ENCODE measurements at places on chromosomes 3 and 15. TPM values are rescaled to one million over a fixed set of nuclear protein-coding genes. Genes with fewer than 3 reads are reported as not detected.
A peak's percentile ranks its signal among the peaks of the same experiment; 100 is the strongest.

GRCh38 chr3:177904621-177905020, 631.6 kb upstream of the KCNMB2 start:
- no peak for DNase-seq

- DNase-seq: no peak
Observed at GRCh38 chr15:96321639-96322535, 8.6 kb upstream of the NR2F2 start.

The ATG3 gene
- total RNA-seq: 43.3 TPM

The CLRN1 gene
- total RNA-seq: not detected

GRCh38 chr3:124907957-124908356, 20.8 kb upstream of the ITGB5 start:
- no peak for DNase-seq

The POTEB2 gene
- total RNA-seq: not detected

- DNase-seq: no peak
Observed at GRCh38 chr3:37627951-37628620, 233.6 kb upstream of the CTDSPL start.

The CYP8B1 gene
- 0.90 TPM for total RNA-seq

- no peak for DNase-seq
Observed at GRCh38 chr15:32057876-32058425, 27.6 kb downstream of the CHRNA7 start.

DNA sequence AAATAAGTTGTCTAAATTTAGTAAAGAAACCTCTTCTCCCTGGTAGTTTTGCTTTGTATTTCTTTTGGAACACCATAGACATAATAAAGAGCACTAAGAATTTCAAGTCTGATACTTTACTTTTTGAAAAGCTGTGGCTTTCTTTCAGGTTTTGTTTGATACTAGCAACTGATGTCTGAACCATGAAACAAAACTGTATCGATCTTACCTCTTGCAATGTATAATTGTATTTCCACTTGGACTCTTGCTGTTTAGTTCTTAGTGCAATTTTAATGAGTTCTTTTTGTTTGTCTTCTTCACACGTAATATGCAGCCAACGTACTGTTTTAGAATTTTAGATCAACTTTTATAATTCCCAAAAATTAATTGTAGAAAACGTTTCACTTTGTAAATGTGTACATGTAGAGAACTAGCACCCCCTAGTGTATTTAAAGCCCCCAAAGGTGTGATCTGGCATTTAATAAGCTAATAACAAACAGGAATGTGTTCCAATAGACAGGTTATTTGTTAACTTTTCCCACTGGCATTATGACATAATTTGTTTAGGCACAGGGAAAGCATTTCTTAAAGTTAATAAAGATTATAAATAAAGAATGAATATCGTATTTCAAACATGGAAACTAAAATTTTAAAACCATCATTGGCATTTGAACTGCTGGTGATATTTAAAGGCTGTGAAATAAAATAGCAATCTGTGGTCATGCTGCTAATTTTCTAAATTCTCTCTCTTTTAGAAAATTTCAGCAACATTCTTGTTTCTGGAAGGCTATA, 289.1 kb upstream of the DNAJC19 start:
- no peak for DNase-seq

The WDR6 gene
- total RNA-seq: 71.2 TPM

DNA sequence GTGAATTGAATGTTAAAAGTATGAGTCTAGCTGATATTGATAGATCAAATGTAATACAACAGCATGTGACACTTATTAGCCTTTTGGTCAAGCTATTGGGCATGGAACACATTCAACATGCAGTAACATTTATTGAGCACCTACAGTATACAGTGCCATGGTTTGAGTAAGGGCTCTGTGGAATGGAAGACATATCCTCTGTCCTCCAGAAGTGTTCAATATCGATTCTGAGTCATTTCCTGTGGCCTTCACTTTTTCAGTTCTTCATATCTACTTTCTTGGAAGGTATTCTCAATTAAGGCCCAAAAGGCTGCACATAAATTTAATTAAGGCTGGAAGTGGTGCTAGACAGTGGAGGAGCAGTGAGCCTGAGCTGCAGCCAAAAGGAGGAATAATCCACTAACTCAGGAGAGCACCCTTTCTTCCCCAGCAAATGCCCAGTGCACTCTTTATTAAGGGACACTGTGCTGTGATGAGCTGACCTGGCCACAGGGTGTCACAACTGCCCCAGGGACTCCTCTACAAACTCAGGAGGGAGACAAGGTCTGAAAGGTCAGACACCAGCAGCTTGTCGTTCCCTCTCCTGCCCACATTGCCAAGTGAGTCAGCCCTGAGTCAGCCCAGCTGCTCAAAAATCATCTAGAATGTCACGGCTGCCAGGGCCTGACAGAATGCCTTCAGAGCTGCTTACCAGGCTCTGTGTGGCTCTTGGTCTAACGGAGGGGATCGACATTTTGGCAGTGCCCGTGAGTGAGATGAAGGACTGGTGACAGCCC, 544.8 kb downstream of the AGBL1 start:
- DNase-seq: peak; percentile 73

GRCh38 chr15:64476550-64476949, 16.2 kb downstream of the ZNF609 start:
- no peak for DNase-seq

GRCh38 chr3:179147873-179148615, at the start of gene PIK3CA:
Gene PIK3CA (plus strand): TSS chr3:179148357. CDS start chr3:179198826, 50,469 bp downstream.
- DNase-seq: peak; percentile 97

DNA sequence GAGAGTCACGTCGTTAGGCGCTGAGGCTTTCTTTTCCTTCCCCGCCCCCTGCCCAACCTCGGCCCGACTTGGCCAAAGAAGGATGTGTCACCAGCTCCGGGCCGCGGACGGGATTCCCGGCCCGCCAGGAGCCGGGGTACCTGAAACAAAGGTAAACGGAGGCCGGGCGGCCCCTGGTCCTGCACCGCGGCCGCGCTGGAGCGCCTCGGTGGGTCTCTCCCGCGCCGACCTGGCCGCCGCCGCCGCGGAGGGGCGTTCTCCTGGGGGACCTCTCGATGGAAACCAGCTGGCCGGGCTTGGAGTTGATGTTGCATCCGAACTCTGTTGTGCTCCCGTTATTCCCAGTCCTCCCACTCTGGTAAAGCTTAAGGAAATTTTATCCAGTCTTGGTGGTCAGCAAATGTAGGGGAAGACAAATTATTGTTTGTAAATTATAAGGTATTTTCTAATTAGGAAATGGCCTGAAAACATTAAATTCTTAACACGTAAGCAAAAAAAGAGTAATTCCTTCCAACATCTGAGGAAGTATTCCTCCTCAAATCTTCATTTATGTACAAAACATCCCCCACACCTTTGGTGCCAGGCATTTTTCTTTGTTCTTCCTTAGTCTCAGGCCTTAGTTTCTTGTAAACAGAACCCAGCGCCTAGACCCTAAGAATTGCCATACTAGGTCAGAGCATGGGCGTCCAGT, 888 bp downstream of the PPP2R3A start:
- no peak for DNase-seq

DNA sequence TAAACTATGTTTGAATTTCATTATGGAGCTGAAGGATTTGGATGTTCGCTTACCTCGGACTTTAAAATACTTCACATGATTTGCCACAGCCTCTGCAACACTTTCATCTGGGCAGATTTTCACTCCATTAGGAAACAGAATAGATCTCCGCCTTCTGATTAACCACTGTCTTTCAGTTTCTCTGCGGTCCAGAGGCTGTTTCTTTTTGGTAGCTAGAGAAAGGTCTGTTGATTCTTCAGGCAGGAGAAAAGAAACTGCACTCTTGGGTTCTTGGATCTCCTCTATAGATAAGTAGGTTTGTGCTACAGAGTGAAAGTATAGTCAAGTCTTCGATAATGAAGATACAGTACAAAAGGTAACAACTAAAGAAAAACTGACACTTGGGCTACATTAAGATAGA, 844 bp downstream of the IMPG2 start:
- no peak for DNase-seq

The PGBD4 gene
- 1.3 TPM for total RNA-seq

DNA sequence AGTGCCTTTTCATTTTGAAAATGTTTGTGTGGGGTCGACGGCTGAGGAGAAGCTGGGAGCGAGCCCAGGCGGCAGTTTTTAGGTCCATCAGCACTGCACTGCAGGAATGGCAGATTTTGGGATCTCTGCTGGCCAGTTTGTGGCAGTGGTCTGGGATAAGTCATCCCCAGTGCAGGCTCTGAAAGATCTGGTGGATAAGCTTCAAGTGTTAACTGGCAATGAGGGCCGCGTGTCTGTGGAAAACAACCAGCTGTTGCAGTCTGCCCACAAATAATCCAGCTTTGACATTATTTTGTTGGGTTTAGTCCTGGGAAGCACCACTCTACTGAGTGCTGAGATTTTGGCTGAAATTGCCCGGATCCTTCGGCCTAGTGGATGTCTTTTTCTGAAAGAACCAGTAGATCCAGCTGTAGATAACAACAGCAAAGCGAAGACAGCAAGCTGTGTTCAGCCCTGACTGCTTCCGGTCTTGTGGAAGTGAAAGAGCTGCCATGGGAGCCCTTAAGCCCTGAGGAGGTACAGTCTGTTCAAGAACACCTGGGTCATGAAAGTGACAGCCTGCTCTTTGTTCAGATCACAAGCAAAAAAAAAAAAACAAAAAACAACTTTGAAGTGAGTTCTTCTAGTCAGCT, 13.1 kb upstream of the ANP32A start:
- no peak for DNase-seq

The SLC6A11 gene
- 34.5 TPM for total RNA-seq

GRCh38 chr3:60917141-60917540, 334.1 kb downstream of the FHIT start:
- DNase-seq: no peak

GRCh38 chr3:111732252-111732879, 126.7 kb upstream of the PHLDB2 start:
- peak; percentile 77 for DNase-seq

GRCh38 chr15:75947092-75947491, 43.4 kb downstream of the FBXO22 start:
- DNase-seq: no peak

The OR4M2 gene
- total RNA-seq: not detected

GRCh38 chr3:40035177-40035576, 225.8 kb downstream of the MYRIP start:
- no peak for DNase-seq
